ENCODE measurements at places on chromosomes 12 and 14. TPM values are rescaled to one million over a fixed set of nuclear protein-coding genes. Genes with fewer than 3 reads are reported as not detected.

- no peak for DNase-seq
These were observed 650 bp downstream of the GALC start for GRCh38 chr14:87992346-87992717.

Gene SLC5A8
- total RNA-seq: not detected

- no peak for DNase-seq
These were observed 95.5 kb downstream of the TMX1 start for GRCh38 chr14:51335531-51335930.

GRCh38 chr14:69612783-69613130, 1.4 kb downstream of the SUSD6 start:
- no peak for DNase-seq

- peak; percentile 43 for DNase-seq
These were observed 12.4 kb downstream of the IL22 start for GRCh38 chr12:68240975-68241374.

Data from A172 (cell line).